ENCODE measurements at places on chromosomes 3 and 15.
A peak's percentile ranks its signal among the peaks of the same experiment; 100 is the strongest.

DNA sequence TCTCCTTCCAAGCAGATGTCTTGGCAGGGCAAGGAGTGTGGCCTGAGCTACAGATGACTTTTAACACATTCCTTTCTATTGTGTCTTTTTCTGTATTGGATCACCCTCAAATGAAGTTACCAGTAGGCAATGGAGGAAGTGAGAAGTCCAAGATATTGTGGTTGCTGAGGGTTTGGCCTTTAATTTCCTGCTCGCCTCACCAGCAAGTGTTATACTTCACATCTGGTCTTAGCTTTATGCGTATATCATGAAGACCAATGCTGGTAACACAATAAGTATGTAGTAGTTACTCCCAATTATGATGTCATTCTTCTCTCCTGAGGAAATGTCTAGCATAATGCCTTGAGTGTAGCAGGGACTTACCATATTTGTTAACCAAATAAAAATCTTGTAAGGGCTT lies 179.9 kb downstream of the ZIC1 start:
- DNase-seq = no peak

GRCh38 chr3:172106989-172107388 lies 67.6 kb downstream of the FNDC3B start:
- DNase-seq = peak; percentile 97

- peak; percentile 60 for DNase-seq
These were observed 9.2 kb upstream of the SLC6A1 start for GRCh38 chr3:10983219-10983916.

DNA sequence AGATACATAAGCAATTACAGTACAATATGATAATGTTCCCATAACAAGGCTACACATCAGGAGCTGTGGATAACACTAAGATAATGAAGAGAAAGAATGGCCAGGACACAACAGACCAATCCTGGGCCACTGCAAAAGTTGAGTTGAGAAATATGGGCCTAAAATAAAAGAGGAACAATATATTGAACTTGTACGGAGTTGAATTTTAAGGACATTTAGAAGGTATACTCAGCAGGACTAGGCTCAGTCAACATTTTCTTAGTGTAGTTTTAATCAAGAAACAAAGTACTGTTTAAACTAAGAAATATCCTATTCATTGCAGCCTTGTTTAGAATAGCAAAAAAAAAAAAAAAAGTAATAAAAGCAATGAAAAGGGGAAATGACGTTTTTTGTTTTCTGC lies 24.3 kb downstream of the HERC1 start:
- no peak for DNase-seq

GRCh38 chr3:105827959-105828358 lies 40.9 kb downstream of the CBLB start:
- DNase-seq = no peak

- no peak for DNase-seq
These were observed 23.4 kb downstream of the ARMC8 start for GRCh38 chr3:138210528-138210927.

DNA sequence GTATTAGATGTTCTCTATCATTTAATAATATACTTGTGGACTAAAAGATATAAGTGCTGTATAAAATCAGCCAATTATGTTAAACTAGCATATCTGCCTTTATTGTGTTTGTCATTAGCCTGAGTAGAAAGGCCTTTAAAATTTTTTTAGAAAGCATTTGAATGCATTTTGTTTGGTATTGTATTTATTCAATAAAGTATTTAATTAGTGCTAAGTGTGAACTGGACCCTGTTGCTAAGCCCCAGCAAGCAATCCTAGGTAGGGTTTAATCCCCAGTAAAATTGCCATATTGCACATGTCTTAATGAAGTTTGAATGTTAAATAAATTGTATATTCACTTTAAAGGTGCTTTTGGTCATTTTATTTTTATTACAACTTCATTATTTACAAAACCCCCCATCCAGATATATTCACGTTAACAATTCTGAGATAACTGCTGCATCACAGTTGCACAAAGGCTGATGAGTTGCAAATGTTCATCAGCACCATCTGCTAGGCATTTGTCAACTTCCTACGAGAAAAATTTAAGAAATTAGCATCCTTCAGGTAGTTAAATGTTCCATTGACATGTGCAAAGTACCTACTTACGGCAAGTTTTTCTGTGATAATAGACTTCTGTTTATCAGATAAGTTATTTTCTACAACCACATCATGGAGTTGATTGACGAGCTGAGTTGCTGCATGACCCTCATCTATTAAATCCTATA lies 6.3 kb downstream of the EIF4A2 start:
- peak; percentile 65 for DNase-seq

- peak; percentile 70 for DNase-seq
These were observed 36.0 kb downstream of the MORC1 start for GRCh38 chr3:109081746-109082510.

DNA sequence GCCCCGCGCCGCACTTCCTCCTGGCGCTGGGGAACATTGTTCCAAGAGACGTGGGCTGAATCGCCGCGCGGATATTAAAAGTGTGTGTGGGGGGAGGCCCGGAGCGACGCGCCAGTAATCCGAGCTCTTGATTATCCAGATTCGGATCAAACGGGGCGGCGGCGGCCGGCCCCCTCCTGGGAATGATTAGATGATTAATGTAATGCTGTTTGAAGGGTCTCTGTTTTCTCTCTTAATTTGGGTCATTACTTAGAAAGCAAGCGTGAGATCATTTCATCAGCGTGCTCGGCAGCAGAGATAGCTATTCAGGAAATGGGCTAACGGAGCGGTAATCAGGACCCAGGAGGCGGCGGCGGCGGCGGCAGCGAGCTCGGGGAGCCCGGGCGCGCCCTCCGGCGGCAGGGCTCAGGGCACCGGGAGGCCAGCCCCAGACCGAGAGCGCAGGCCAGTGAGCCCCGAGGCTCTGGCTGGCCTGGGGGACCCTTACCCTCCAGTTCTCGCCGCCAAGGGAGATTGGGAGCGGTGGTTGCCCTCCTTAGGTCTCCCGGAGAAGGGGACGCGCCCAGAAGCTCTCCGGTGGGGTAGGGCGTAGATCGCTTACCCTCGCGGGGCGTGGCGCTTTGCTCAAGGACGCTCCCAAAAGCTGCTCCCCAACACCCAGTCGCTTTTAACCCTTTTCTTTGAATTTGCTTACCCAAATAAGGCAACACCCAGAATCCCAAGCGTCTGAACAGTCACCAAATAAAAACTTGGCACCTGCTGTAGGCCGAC lies 4.5 kb downstream of the FEZF2 start:
- DNase-seq = no peak

DNA sequence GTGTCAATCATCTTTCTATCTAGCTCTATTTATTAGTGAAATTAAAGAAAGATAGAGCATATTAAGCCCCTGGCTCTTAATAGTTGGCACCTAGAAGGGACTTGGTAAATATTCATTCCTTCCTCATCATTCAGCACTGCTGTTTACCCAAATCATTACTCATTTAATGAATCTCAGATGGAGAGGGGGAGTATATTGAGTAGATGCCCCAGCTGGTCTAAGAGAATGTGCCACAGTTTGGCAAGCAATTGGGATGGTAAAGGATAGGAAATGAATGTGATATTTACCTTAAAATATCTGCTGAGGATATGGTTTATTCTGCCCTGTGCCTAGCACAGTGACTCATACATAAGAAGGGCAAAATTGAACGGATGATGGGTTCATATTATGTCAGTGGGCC lies 6.0 kb downstream of the IL1RAP start:
- no peak for DNase-seq

DNA sequence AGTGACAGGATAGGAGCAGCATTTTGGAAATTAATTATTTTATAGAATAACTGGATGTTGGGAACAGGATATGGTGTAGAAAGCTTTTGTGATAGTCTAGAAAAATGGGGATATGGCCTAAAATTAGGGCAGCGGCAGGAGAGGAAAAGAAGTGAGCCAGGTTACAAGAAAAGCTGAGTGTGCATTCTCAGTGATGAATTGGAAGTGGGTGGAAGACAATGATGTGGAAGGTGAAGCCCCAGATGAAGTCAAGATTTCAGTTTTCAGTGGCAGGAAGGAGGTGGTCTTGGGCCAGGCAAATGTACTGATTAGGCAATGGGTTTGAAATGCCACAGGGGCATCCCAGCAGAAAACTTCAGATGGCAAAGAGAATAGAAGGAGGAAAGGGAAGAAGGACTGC lies 33.6 kb downstream of the ACP3 start:
- DNase-seq = no peak
